Muscle of leg (tissue), 16 donors: ENCODE measurements at places on chromosomes 2 and 18.

DNA sequence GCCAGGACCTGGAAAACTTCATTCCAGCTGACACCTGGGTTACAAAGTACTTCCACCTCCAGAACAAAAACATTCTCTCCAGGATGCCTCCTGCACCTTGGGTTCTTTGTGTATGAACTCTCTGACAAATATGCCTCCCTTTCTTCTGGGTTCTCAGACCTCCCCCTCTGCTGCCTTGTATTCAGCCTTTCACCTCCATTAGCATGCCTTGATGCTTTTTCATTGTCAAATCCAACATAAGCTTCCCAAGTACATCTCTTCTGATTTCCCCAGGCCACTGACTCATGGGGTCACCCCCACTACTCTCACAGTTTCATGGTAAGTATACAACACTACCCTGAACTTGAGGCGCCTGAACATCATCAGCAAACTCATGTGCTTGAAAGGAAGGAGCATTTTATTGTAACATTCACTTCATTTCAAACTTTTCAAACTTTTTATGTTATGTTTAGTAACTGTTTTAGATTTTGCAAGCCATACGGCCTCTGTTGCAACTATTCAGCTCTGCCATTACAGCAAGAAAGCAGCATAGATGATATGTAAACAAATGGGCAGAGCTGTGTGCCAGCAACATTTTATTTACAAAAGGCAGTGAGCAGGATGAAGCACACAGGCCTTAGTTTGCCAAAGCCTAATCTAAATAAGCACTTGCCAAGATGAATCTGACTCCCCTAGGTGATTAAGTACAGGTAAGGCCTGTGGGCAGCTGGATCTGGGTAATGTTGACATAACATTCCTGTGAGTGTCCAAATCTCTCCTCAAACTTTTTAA lies 32.5 kb upstream of the MRPS9 start:
- DNase-seq: no peak

DNA sequence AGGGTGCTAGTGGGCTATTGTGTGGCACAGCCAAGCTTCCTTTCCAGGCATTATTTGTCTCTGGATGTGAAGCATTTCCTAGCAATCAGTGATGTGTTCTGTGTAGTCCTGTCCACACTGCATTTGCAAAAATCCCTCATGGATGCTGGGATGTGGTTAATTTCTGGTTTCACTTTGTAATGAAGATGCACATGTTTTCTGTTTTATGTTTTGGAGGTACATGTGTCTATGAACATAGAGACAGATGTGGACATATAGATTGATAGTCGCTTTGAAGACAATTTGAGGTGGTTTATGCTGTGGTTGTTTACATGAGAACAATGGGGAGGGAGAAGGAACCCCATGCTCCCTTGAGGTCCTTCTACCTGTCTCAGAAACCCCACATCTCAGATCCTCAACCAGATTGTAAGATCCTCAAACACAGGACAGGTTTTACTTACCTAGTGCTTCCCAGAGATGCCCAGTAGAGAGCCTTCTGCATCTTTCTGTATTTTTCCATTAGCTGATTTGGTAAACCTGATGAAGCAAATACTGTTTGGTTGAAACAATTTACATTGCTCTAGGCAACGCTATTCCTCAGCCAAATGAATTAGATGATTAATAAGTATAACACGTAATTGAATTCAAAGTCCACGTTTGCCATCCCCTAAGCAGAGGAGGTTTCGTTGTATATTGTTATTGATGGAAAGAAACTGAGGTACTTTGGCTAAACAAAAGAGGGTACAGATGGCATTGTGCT lies 204.4 kb downstream of the SPP2 start:
- no peak for DNase-seq

- no peak for DNase-seq
These were observed 1032.5 kb downstream of the SOCS6 start for GRCh38 chr18:71321319-71321718.

GRCh38 chr2:118232796-118233195 lies 144.5 kb downstream of the INSIG2 start:
- DNase-seq: no peak

- no peak for DNase-seq
These were observed 33.9 kb upstream of the CCDC102B start for GRCh38 chr18:68764016-68764415.
